ENCODE measurements at places on chromosomes 1 and 21.

- no peak for DNase-seq
Observed at GRCh38 chr1:3561702-3562101, 49.6 kb downstream of the MEGF6 start.

DNA sequence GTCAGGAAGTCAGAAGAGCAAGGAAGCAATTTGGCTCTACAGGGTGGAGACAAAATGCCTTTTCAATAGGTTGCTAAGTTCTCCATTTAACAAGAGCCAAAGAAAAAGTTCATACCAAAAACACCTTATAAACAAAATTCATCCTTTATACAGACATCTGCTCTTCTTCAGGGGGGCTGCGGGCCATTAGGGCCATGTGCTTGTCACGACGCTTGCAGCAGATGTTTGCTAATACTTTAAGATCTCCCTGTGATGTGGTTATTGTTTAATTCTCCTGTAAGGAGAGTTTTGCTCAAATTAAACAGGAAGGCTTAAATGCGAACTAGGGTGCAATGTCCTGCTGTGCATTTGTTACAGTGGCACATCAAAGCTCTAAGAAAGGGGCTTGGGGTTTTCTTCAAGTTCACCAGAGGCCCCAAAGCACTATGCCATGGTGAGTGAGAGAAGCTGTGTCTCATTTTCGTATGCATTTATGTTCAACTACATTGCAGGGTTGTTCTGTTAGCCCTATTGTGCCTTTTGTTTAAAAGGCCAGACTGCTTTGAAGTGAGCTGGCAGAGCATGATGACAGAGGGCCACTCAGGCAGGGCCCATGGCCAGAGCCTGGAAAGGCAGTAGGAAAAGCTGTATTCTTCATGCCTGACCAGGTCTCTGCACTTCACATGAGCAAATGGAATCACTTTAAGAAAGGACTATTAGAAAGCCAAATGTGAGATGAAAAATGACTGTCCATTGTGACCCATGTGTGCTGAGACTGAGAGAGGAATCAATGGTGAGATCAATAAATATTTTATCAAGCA is 24.8 kb upstream of the NTPCR start:
- DNase-seq, result no peak

GRCh38 chr21:20515446-20515845 is 482.8 kb upstream of the NCAM2 start:
- DNase-seq, result no peak

GRCh38 chr1:230172016-230172537 is 105.0 kb downstream of the GALNT2 start:
- DNase-seq, result peak; percentile 47

DNA sequence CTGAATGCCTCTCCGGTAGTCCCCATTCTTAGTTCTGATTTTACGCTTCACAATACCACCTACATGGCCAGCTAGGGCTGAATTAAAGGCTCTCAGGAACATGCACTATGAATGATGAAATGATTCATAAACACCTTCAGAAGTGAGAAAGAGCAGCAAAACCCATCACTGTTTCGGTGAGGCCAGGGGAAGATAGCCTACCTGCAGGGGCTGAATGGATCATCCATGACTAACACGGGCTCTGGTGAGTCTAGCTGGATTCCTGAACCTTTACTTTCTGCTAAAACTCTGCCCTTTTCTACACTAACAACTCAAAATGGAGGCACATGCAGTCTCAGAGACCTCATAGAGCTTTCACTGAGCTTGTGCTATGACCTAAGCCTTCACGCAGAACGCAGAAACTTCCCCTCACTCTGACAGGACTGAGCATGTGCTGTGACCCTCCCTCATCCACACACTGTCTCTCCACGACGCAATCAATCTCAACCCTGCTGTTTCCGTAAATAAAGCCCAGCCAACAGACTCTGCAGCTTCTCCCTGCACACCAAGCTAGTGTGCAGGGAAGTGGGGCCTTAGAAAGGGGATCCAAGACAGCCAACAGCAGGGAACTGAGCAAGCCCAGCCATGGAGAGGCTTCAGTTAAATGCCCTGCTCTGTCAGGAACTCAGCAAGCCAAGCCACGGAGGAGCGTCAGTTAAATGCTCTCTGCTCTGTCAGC is 207.8 kb downstream of the SLC45A1 start:
- peak; percentile 95 for DNase-seq

DNA sequence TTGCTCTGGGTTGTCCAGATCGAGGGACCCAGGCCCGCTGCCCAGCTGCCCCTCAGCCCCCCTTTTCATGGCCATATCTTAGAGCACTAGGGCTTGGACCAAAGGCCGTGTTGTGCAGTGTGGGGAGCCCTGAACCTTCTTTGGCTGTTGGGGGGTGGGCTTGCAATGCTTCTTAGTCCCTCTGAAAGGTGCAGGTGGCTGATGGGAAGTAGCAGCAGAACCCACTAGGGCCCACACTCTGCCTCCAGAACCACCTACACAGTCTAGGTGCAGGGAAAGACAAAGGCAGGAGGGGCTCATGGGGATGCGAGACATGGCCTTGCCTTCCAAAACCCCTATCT is 2.3 kb upstream of the HPCA start:
- DNase-seq, result no peak

DNA sequence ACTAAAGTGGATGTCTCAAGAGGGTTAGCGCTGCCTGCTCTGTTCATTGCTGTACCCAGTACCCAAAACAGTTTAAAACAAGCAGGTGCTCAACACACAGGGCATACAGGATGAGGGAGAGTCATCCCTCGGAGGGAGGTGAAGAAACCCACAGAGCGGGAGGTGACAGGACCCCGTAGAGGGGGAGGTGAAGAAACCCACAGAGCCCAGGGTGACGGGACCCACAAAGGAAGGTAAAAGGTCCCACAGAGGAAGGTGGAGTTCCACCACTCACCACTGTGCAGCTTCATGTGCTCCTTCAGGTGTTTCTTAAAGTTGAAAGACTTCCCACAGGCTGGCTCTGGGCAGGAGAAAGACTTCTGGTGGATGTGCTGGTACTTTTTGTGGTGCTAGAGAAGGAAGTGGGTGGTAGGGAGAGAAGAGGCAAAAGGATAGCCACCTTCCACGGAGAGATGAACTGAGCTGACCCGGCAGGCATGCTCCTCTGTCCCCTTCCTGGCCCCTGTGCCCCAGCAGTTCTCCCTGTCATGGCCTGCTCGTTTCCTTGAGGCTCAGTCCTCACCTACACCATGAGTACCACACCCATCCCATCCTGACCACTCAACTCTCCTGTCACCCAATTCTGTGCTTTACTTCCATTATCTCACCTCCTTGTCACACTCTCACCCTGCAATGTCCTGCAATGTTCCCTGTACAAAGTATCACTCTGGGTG is 5.1 kb downstream of the ZNF692 start:
- peak; percentile 16 for DNase-seq

GRCh38 chr1:147169840-147170674 is 2.2 kb downstream of the PRKAB2 start:
- DNase-seq, result peak; percentile 17

DNA sequence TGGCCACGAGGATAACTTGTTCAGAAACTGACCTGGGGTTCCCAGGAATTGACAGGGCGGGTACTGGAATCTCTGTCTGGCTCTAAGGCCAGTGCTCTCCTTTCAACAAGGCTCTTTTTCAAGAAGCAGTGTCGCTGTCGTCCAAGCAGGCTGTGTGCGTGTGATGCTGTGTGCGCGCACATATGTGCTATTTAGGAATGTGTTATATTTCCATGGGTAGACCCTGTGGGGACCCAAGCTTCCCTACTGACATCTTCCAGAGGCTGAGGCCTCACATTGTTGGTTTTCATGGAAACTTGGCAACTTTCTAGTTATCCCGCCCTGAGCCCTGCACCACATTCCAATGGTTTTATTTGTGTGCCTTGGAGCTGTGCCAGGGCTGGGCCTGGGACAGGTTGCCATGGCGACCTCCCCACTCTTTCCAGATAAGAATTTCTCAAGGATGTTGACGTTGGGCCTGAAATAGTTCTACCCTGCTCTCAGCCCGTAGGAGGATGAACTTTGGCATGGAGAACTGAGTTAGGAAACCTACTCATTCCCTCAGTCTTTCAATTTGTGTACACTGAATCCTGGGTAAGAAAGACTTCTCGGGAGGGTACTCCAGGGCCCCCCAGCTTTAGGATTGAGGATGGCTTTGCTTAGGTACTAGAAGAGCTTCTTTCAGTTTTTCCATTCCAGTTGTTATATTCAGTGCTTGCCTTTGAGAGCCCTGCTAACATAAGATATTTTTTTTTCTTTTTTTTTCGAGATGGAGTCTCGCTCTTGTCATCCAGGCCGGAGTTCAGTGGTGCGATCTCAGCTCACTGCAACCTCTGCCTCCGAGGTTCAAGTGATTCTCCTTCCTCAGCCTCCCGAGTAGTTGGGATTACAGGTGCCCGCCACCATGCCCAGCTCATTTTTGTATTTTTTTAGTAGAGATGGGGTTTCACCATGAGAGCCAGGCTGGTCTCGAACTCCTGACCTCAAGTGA is 38.8 kb upstream of the SRSF10 start:
- peak; percentile 99 for DNase-seq

GRCh38 chr1:31263408-31263807 is 23.7 kb upstream of the NKAIN1 start:
- DNase-seq, result no peak

GRCh38 chr1:156149374-156150332 is 3.7 kb upstream of the SEMA4A start:
- DNase-seq, result no peak

DNA sequence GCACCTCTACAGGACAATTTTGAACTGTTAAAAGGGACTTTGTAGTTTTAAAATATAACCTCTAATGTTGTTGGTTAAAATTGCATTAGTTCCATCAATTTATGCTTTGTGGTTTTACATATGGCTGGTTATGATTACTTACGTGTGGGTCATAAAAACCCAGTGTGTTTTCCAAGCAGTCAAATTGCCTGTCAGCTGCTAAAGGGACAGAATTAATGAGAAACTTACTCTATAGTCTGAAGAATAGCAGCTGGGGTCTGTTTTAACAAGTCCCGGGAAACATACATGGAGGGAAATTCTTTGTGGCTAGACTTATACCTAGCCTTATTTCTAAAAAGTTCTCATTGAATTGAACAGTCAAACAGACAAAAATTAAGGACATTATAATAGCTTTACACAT is 820.9 kb upstream of the ADGRL4 start:
- DNase-seq, result no peak

- peak; percentile 66 for DNase-seq
Observed at GRCh38 chr1:182595641-182596240, 6.7 kb upstream of the RNASEL start.

- DNase-seq, result no peak
Observed at GRCh38 chr1:60415696-60416095, 342.1 kb upstream of the C1orf87 start.

GRCh38 chr1:18731148-18731547 is 100.5 kb downstream of the PAX7 start:
- DNase-seq, result no peak

DNA sequence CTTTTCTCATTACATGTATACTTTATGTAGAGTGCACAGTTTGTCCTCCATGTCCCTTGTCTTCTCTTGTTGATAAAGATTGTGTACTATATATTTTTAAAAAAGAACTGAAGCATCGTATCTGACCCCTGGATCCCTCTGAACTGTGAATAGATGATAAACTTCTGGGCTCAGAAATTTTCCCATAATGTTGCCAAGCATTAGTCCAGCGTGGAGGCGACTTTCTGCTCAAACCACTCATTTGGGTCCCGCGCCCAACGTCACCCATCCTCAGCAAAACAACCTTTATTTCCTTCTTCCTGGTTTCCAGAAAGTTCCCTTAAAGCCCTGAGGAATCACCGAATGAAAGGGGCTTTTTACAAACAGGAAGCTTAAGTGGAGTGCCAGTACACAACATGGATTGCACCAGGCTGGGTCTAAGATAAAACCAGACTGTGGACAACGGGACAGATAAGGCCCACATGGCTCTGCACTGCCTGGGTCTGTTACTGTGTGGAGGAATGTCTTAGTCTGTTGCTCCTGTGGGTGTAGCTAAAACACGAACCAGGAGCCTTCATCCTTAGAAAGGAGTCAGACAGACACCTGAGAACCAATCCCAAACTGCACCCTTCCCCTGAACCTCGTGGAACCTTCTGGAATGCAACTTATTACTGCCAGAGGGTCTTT is 15.6 kb downstream of the EVA1C start:
- DNase-seq, result no peak

DNA sequence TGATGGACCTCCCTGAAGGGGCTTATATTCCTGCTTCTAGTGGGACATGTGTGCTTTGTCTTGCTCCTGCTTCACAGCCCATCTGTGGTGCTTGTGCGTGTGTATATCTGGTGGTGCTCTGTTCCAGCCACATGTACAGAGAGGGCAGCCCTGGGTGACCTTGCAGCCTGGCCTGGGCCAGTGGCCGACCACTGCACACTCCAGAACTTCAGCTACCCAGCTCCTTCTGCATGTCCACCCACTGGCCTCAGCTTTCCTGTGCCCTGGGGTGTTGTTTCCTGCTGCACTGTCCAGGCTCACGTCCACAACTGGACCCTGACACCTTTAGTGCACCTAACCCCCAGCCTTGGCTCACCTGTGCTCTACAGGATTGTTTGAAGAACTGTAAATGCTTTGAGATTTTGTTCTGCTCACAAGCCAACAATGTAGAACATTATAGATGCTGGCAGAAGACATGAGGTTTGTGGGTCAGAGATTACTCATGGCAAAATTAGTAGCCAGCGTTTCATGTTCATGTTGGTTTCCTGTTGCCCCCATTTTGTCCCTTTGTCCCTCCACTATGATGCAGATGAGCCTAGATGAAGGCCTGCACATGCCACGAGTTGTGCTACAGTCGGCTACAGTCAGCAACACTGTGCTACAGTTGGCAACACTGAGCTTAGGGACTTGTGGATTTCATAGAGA is 5.3 kb upstream of the S100B start:
- no peak for DNase-seq

GRCh38 chr1:236342403-236343245 is 51.5 kb upstream of the EDARADD start:
- no peak for DNase-seq

DNA sequence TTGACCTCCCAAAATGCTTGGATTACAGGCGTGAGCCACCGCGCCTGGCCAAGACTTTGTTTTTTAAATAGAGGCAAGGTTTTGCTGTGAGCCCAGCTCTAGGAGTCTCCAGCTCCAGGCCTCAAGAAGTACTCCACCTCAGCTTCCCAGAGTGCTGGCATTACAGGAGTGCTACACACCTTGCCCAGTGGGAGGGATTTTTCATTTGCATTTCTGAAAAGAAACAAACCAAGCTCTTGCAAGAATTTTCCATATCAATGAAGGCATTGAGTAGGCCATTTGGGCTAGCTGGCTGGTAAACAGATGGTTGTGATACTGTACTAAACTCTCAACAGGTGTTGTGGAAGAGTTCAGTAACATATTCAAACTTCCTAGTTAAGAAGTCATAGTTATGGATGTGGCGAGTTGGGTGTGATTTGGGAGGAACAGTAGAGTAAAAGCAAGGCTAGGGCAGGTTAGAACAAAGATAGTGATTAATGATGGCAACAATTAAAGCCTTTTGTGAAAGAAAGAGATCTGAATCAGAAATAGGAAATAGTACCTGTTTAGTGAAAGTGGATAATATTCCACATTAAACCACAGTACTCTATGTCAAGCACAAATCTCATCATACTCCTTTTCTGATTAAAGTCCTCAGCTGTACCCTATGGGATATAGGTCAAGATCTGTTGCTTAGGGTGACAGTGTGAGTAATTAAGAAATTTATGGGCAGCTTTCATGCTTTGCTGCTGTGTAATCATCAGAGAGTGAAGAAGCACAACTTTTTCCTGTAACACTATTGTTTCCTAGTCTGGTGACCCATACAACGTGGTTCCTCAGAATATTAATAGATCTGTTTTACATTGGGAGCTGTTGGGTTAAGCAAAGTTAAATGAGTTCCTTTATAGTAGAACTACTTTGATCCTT is 10.7 kb downstream of the AKIRIN1 start:
- no peak for DNase-seq

Data from small intestine (tissue), 16 donors.